ENCODE measurements at places on chromosomes 1 and 21.

DNA sequence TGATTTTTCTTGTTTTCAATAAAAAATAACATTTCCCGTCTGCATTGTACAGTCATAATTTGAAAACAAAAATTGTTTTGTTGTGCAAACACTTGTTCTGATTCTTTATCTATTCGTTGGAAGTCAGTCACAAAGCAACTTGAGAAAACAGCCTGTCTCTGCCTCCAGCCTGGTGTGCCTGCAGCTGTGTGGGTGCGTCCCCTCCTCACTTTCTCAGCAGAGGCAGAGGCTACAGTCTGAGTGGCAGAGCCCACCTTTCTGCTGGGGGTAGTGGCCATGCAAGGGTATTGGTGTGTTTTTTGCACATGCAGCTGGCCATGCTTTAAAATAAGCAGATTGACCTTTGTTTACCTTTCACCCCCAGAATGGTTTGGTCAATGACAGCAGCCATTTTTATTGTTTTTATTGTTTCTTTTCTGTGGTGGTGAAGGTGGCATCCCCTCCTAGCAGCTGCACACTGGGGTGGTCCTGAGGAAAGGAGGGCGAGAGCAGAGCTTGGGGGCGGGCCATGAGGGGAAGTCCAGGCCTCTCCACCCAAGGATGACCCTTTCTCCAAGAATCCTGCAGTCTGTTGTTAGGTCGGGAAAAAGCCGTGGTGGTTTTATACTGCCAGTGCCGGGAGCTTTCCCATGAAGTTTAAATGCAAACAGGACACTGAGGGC lies 159.6 kb downstream of the PCBP3 start:
- DNase-seq = no peak

GRCh38 chr1:240280560-240281322 lies 189.1 kb downstream of the FMN2 start:
- DNase-seq = no peak

GRCh38 chr1:184745929-184746638 lies 8.6 kb downstream of the EDEM3 start:
- DNase-seq = no peak

DNA sequence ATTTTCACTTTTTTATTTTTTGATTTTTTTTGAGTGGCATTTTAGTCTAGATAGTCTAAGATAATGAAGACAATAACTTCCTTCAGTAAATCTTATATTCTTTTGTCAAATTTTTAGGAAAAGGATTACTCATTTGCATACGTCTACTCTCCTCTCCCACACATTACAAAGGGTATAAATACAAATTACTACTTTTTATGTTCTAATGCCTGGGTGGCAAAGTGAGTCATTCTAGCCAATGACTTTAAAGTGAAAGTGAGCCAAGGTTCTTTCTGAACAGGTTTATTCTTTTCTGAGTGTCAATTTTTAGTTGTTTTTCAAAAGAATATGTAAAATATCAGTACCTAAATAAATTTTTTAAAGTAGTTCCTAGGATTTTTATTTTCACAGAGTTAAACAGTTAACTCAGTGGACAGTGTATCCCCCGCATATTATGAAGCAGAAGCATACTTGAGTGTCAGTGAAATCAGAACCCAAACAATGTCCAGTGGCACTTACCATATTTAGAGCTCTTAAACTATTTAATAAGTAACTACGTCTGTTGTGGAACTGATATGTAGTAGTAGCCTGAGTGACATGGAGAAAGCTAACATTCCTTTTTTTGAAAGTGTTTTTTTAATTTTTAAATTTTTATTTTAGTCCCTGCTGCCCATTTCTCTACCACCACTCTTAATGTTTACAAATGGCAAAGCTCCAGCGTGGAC lies 141.7 kb downstream of the PHTF1 start:
- no peak for DNase-seq

- no peak for DNase-seq
Measured at GRCh38 chr1:181987334-181987895, 74.1 kb downstream of the ZNF648 start.

All from stimulated activated CD4-positive, alpha-beta T cell treated with anti-CD3 and anti-CD28 coated beads, Interleukin-2, amount 100 ng/mL, for 4 hours (primary cell).